Iris pigment epithelial cell (primary cell): ENCODE measurements at places on chromosomes 6 and 20.

DNA sequence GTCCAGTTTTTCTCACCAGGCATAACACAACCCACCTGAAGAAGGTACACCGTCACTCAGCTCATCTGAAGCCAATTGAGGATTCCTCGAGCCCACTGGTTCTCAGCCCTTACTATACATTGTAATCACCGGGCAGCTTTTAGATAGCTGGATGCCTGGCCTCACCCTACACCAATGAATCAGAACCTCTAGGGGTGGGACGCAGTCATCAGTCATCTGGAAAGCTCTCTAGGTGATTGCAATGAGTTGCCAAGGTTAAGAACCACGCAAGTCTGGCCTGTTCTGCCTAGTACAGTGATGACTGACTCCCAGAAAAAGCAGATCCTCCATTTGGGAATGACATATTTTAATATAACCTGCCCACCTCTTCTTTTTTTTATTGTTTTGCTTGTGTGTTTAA lies 41.1 kb downstream of the MC3R start:
- no peak for DNase-seq

GRCh38 chr6:14966906-14967711 lies 278.8 kb upstream of the JARID2 start:
- DNase-seq = no peak

DNA sequence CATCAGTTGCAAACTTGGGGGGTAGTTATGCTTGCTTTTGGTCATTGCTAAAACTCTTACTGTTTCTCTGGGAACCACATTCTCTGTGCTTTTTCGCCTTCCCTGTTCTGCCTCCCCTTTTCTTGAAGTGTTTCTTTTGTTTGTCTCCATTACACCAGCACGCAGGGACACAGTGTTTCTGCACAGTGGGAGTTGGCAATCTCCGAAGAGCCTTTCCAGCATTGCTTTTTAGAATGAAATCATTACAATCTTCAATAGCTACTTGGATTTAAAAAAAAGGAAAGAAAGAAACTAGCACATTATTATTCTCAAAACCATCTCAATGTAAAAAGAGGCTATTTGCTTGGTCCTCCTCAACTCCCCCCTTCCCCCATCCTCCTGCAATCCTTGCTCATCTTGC lies 536.7 kb upstream of the MMS22L start:
- DNase-seq = no peak

- no peak for DNase-seq
Measured at GRCh38 chr6:115365783-115366182, 694.9 kb downstream of the FRK start.
